Adrenal gland (tissue), 19 donors: ENCODE measurements at places on chromosomes 11 and 22. TPM values are rescaled to one million over a fixed set of nuclear protein-coding genes. Genes with fewer than 3 reads are reported as not detected.

DNA sequence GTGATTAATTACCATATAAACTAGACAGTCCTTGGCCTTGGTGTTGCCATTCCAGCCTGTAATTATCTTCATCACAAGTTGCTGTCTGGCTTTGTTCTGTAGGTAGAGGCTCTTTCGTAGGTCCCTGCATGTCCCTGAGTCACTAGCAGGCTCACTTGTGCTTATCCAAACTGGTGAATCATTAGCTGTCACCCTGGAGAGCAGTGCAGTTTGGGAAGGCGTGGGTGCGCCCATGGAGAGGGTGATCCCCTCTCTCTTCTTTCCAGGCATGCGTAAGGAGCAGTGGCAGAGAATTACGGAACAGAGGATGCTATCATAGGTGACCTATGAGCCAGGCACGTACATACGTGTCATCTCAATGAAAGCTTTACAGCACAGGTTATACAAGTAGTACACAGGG, 11.0 kb upstream of the EHF start:
- no peaks in the 10 kb centered on the region for H3K36me3 ChIP-seq
- H3K27me3 ChIP-seq: no peaks in the 10 kb centered on the region
- peaks cover 19% of the 10 kb centered on the region for H3K4me1 ChIP-seq
- H3K27ac ChIP-seq: peak overlapping the region; percentile 84

GRCh38 chr11:101046947-101047346, 82.7 kb downstream of the PGR start:
- no peaks in the 10 kb centered on the region for H3K4me1 ChIP-seq
- no peaks in the 10 kb centered on the region for H3K27me3 ChIP-seq
- no peak overlapping the region for H3K4me3 ChIP-seq
- no peak overlapping the region for H3K27ac ChIP-seq
- no peaks in the 10 kb centered on the region for H3K36me3 ChIP-seq

- no peaks in the 10 kb centered on the region for H3K27me3 ChIP-seq
- DNase-seq: no peak
- H3K4me3 ChIP-seq: no peak overlapping the region
- no peak overlapping the region for H3K27ac ChIP-seq
- H3K4me1 ChIP-seq: no peaks in the 10 kb centered on the region
- H3K36me3 ChIP-seq: no peaks in the 10 kb centered on the region
These were observed 59.7 kb upstream of the BARX2 start for GRCh38 chr11:129315781-129316579.

GRCh38 chr22:46377525-46378425, 42.3 kb downstream of the TRMU start:
- peaks cover 6% of the 10 kb centered on the region for H3K4me1 ChIP-seq
- H3K27ac ChIP-seq: peak overlapping the region; percentile 87
- H3K4me3 ChIP-seq: no peak overlapping the region
- H3K27me3 ChIP-seq: no peaks in the 10 kb centered on the region

GRCh38 chr11:83002053-83002452, 69.6 kb downstream of the RAB30 start:
- H3K4me3 ChIP-seq: no peak overlapping the region
- no peak for DNase-seq
- no peaks in the 10 kb centered on the region for H3K36me3 ChIP-seq
- H3K27ac ChIP-seq: no peak overlapping the region

DNA sequence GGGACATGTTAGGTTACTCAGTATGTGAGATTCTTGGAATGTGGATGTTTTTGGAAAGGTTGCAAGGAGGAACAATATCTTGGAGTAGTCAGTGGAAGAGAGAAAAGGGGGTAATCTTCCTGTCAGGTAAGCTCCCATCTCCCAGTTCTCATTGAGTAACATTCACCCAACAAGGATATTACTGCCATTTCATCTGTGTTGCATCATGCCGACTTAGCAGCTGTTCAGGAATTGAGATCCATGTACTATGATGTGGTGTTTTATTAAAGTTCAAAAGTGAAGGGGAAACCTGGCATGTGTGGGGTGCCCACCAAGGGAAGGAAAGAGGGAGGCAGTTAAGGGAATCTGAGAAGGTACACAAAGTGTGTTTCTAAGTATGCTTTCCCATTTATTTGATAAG, 58.4 kb upstream of the RASSF10 start:
- no peaks in the 10 kb centered on the region for H3K36me3 ChIP-seq
- no peaks in the 10 kb centered on the region for H3K4me1 ChIP-seq
- H3K4me3 ChIP-seq: no peak overlapping the region
- H3K27ac ChIP-seq: no peak overlapping the region

GRCh38 chr11:118643142-118643994, 36.0 kb downstream of the PHLDB1 start:
- peak; percentile 50 for DNase-seq
- H3K4me3 ChIP-seq: no peak overlapping the region
- no peaks in the 10 kb centered on the region for H3K27me3 ChIP-seq
- H3K4me1 ChIP-seq: peaks cover 10% of the 10 kb centered on the region
- peak overlapping the region; percentile 22 for H3K27ac ChIP-seq

DNA sequence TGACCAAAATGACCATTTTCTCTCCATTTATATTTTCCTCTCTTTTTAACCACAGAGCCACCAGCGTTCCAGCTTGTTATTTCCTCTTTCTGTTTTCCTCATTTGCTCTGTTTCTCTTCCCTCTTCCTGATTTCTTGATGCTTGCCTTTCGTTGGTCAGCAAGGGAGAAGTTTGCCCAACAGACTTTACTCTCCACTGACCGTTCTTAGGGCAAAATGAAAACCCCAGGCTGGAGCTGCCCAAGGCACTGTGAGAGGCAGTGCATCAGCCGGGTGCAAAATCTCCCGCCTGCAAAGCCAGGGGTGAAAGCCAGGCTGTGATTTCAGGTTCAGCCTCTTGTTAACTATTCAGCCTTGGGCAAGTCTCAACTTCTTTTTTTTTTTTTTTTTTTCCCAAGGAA, 26.1 kb upstream of the APLP2 start:
- no peaks in the 10 kb centered on the region for H3K4me1 ChIP-seq
- no peak for DNase-seq
- H3K4me3 ChIP-seq: no peak overlapping the region
- H3K27ac ChIP-seq: no peak overlapping the region
- H3K27me3 ChIP-seq: no peaks in the 10 kb centered on the region

GRCh38 chr11:67439321-67440228, 2.1 kb upstream of the PTPRCAP start:
- H3K4me1 ChIP-seq: no peaks in the 10 kb centered on the region
- peaks cover 45% of the 10 kb centered on the region for H3K36me3 ChIP-seq
- DNase-seq: no peak
- no peak overlapping the region for H3K27ac ChIP-seq
- no peak overlapping the region for H3K4me3 ChIP-seq

DNA sequence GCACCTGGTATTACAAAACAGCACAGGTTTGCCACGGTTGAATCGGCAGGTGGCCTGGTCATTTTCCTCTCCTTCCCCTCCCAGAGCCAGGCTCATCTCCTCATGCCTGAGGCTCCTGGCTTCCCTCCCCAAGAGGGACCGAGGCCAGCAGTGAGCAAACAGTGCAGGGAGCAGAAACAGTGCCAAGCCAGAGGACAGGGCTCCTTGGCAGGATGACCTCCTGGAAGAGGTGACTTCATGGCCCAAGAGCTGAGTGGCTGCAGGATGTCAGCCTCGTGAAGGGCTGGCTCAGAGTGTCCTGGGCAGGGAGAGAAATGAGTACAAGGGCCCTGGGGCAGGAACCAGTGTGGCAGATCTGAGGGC, 22.8 kb upstream of the PPFIA1 start:
- DNase-seq: peak; percentile 84
- no peaks in the 10 kb centered on the region for H3K4me1 ChIP-seq
- H3K4me3 ChIP-seq: no peak overlapping the region

- H3K36me3 ChIP-seq: no peaks in the 10 kb centered on the region
- no peak overlapping the region for H3K27ac ChIP-seq
- H3K27me3 ChIP-seq: no peaks in the 10 kb centered on the region
- H3K4me1 ChIP-seq: no peaks in the 10 kb centered on the region
These were observed 517.4 kb downstream of the TMEM135 start for GRCh38 chr11:87555101-87555500.

The REXO2 gene
- total RNA-seq: 107 TPM

The HTR3A gene
- total RNA-seq: 0.13 TPM

The CCDC81 gene
- total RNA-seq: 3.0 TPM

The ALDH3B1 gene
- total RNA-seq: 48.3 TPM

The P2RY2 gene
- total RNA-seq: 8.3 TPM
